Activated CD8-positive, alpha-beta T cell treated with anti-CD3 and anti-CD28 coated beads, Interleukin-2, amount 10 ng/mL, durations not matched to agents 7 days and 5 days (primary cell): ENCODE measurements at places on chromosomes 1 and 21. TPM values are rescaled to one million over a fixed set of nuclear protein-coding genes. Genes with fewer than 3 reads are reported as not detected.

GRCh38 chr1:206575165-206575893, 36.9 kb downstream of the EIF2D start:
- H3K36me3 ChIP-seq: peaks cover 84% of the 10 kb centered on the region
- peaks cover 99% of the 10 kb centered on the region for H3K4me1 ChIP-seq
- no peaks in the 10 kb centered on the region for H3K27me3 ChIP-seq
- peak; percentile 76 for DNase-seq

- peaks cover 32% of the 10 kb centered on the region for H3K4me1 ChIP-seq
- no peaks in the 10 kb centered on the region for H3K27me3 ChIP-seq
- no peak overlapping the region for H3K27ac ChIP-seq
- H3K4me3 ChIP-seq: no peak overlapping the region
- peaks cover 15% of the 10 kb centered on the region for H3K36me3 ChIP-seq
- DNase-seq: no peak
These were observed 18.8 kb upstream of the EPS8L3 start for GRCh38 chr1:109782514-109782913.

- DNase-seq: no peak
- no peaks in the 10 kb centered on the region for H3K27me3 ChIP-seq
- H3K4me1 ChIP-seq: peaks cover 12% of the 10 kb centered on the region
- H3K36me3 ChIP-seq: peaks cover 16% of the 10 kb centered on the region
- no peak overlapping the region for H3K27ac ChIP-seq
These were observed 16.9 kb upstream of the IFI16 start for GRCh38 chr1:158992787-158993312.

- peaks cover 97% of the 10 kb centered on the region for H3K4me1 ChIP-seq
- H3K27me3 ChIP-seq: no peaks in the 10 kb centered on the region
- peak overlapping the region; percentile 89 for H3K27ac ChIP-seq
These were observed 6.5 kb downstream of the SLAMF7 start for GRCh38 chr1:160745551-160745950.

GRCh38 chr1:116772648-116773045, 18.4 kb downstream of the CD2 start:
- H3K4me1 ChIP-seq: peaks cover 66% of the 10 kb centered on the region
- H3K4me3 ChIP-seq: no peak overlapping the region
- no peak for DNase-seq
- H3K27me3 ChIP-seq: no peaks in the 10 kb centered on the region

Gene COG2
- 31.2 TPM for total RNA-seq

- no peaks in the 10 kb centered on the region for H3K4me1 ChIP-seq
- no peak overlapping the region for H3K27ac ChIP-seq
- no peaks in the 10 kb centered on the region for H3K36me3 ChIP-seq
- no peaks in the 10 kb centered on the region for H3K27me3 ChIP-seq
- DNase-seq: no peak
- H3K4me3 ChIP-seq: no peak overlapping the region
These were observed 106.6 kb upstream of the ACTRT2 start for GRCh38 chr1:2914702-2915101.

- no peaks in the 10 kb centered on the region for H3K27me3 ChIP-seq
- no peaks in the 10 kb centered on the region for H3K36me3 ChIP-seq
- DNase-seq: no peak
- H3K4me3 ChIP-seq: no peak overlapping the region
- H3K27ac ChIP-seq: no peak overlapping the region
These were observed 448.5 kb downstream of the NUF2 start for GRCh38 chr1:163770265-163770664.

DNA sequence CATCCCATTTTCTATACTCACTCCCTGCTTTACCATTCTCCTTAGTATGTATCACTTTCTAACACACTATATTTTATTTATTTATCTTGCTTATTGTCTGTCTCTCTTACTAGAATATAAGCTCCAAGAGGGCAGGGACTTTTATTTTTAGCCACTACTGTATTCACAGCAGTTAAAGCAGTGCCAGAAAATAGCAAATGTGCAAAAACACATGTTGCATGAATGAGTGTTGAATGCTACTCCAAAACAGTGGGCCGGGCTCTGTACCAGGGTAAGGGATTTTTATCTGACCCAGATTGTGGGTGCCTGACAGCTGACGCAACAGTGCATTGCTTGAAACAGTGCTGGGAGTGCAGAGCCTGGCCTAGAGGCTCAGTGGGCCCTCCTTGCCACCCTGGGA, 24.7 kb downstream of the COL16A1 start:
- no peak for DNase-seq
- H3K27ac ChIP-seq: no peak overlapping the region
- no peaks in the 10 kb centered on the region for H3K4me1 ChIP-seq
- peaks cover 10% of the 10 kb centered on the region for H3K27me3 ChIP-seq

Gene RPTN
- not detected for total RNA-seq

DNA sequence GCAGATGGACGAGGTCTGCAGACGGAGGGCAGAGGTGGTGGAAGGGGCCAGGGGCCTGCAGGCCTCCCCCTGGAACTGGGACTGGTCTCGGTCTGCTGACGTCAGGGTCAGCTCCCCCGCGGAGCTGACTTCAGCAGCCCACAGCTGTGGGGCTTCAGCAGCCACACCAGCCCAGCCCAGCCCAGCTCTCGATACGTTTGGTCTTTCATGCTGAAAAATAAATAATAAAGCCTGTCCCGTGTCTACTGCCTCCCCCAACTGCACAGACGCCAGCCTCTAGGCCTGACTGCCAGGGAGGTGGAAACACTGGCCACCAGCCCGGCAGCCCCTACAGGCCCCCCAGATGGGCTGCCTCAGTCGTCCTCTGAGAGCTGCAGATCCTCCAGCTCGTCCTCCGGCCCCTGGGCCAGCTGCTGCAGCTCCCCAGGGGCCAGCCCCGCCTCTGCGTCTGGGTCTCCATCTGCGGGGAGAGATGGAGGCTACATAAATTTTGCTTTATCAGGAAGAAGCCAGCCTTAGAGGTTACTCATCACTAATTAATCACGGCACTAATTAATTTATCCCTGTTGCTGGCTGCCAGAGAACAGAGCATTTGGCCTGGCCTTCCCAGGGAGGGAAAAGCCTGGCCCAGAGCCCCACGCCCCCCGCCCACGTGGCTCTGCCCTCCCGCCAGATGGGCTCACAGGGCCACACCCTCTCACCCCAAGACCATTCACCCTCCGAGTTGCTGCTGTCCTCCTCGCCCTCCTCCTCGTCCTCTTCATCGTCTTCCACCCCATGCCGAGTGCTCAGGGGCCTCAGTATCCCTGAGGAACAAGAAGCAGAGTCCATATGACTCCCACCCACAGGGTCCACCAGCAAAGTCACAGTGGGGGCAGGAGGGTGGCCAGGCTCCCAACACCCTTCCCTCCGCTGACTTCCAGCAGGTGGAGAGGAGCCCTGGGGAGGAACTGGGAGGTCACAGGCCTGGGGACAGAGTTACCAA, 14.4 kb downstream of the NOC2L start:
- H3K27me3 ChIP-seq: peaks cover 12% of the 10 kb centered on the region
- peaks cover 8% of the 10 kb centered on the region for H3K4me1 ChIP-seq
- peaks cover 24% of the 10 kb centered on the region for H3K36me3 ChIP-seq
- H3K27ac ChIP-seq: no peak overlapping the region
- no peak overlapping the region for H3K4me3 ChIP-seq

Gene SPATA45
- not detected for total RNA-seq

DNA sequence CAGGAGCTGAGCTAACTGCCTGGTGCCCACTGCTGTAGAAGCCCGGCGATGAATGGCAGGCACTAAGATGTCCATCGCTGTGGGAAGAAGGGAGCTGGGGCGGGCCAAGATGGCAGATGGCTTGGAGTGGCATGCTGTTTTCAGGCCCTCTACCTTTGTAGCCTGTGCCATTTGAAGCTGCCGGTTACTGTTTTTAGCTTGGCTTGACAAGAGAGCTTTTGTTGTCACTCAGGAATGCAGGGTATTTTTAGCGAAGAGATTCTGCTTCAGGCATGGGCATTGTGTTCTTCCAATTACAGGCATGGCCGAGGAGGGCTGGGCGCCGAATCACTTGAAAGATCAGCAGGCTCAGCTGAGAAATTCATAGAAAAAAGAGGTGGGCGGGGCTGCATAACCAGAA, 348.7 kb downstream of the RPS6KC1 start:
- H3K27me3 ChIP-seq: no peaks in the 10 kb centered on the region
- no peak for DNase-seq
- no peak overlapping the region for H3K4me3 ChIP-seq
- H3K36me3 ChIP-seq: no peaks in the 10 kb centered on the region

- peaks cover 49% of the 10 kb centered on the region for H3K36me3 ChIP-seq
- H3K27me3 ChIP-seq: no peaks in the 10 kb centered on the region
- peak; percentile 71 for DNase-seq
- no peak overlapping the region for H3K27ac ChIP-seq
- no peak overlapping the region for H3K4me3 ChIP-seq
These were observed 430 bp downstream of the RBM15 start for GRCh38 chr1:110339407-110340206.

Gene NHLH2
- not detected for total RNA-seq

Gene RXFP4
- total RNA-seq: not detected

DNA sequence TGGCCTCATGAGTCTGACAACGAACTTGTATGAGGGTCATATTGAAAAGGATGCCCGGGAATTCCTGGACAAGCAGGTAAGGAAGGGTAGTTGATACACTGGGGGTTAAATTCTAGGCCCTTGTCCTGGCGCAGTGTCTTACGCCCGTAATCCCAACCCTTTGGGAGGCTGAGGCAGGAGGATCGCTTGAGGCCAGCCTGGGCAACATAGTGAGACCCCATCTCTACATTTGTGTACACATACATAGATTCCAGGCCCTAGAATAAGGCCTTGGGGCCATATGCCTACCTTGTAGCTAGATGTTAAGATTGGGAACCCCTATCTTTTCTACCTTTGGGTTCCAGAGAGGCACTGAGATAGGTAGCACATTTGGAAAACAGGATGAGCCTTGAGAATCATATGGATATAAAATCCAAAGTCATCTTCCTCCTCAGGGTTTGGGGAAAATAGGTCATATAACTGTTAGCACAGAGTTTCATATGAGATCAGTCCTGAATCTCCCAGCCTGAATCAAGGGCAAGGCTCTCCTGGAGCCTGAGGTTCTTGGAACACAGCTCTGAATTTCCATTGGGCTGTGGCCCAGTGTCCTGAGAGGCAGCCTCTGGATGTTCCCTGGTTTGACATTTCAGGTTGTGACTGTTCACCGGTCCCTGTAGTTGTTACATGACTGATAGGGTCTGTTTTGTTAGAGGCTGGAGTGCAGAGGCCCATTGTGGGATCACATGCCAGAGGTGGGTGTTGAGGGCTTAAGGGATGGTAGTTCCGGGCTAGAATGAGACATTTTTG, 104.4 kb downstream of the PIK3R3 start:
- H3K36me3 ChIP-seq: peaks cover 5% of the 10 kb centered on the region
- H3K4me3 ChIP-seq: no peak overlapping the region
- no peaks in the 10 kb centered on the region for H3K27me3 ChIP-seq
- no peaks in the 10 kb centered on the region for H3K4me1 ChIP-seq

Gene CRYBG2
- 7.6 TPM for total RNA-seq

GRCh38 chr1:234602334-234603220, 7.4 kb downstream of the IRF2BP2 start:
- peak overlapping the region; percentile 55 for H3K4me3 ChIP-seq
- DNase-seq: no peak
- peaks cover 44% of the 10 kb centered on the region for H3K36me3 ChIP-seq

Gene AADACL3
- not detected for total RNA-seq

DNA sequence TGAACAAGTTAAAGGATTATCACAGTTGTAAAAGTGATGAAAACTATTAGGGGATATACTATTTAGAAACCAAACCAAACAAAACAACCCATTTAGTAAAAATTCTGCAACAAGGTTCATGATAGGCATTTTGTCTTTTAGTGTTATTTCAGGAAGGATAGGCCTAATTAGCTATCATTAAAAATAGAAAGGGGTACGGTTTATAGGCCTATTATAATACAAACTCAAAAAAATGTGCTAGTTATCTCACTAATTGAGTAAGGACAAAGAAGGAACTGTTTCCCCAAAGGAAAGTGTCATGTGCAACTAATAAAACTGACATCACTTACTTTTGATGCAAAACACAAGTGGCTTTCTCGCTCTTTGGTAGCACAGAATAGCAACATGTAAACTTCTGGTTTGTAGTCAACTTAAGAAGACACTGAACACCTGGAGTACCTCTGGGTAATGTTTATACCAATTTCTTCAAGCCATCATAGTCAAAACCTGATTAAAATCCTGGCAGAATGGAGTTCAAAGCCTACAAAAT, 28.5 kb downstream of the SLC16A1 start:
- H3K36me3 ChIP-seq: peaks cover 23% of the 10 kb centered on the region
- H3K4me3 ChIP-seq: no peak overlapping the region
- no peaks in the 10 kb centered on the region for H3K27me3 ChIP-seq
- no peak for DNase-seq
- H3K4me1 ChIP-seq: peaks cover 3% of the 10 kb centered on the region

DNA sequence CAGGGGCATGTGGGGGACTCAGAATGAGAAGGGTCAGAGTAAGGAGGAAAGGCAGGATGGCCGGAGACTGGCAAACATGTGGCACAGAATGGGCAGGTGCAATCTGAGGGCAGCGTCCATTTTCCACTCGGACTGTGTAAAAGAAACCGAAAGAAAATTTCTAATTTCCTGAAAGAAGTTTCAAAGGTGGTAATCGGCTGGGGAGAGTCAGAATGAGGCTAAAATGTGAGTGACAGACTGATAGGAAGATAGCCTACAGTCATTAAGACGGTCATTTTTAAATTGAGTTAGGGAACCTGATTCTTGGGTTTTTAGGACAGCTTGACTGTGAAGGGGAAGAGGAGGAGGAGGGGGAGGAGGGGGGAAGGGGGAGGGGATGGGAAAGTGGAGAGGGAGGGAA, 23.6 kb downstream of the COA6 start:
- peak; percentile 4 for DNase-seq
- H3K27me3 ChIP-seq: no peaks in the 10 kb centered on the region
- peaks cover 33% of the 10 kb centered on the region for H3K4me1 ChIP-seq
- peaks cover 29% of the 10 kb centered on the region for H3K36me3 ChIP-seq
- peak overlapping the region; percentile 28 for H3K27ac ChIP-seq
- no peak overlapping the region for H3K4me3 ChIP-seq

GRCh38 chr1:239884796-239885195, 206.9 kb upstream of the FMN2 start:
- H3K4me3 ChIP-seq: no peak overlapping the region
- DNase-seq: no peak
- no peaks in the 10 kb centered on the region for H3K36me3 ChIP-seq
- no peaks in the 10 kb centered on the region for H3K4me1 ChIP-seq

Gene MOB3C
- 20.1 TPM for total RNA-seq

Gene TSPAN1
- total RNA-seq: not detected

- H3K27me3 ChIP-seq: no peaks in the 10 kb centered on the region
- H3K4me1 ChIP-seq: no peaks in the 10 kb centered on the region
- H3K4me3 ChIP-seq: no peak overlapping the region
- peaks cover 3% of the 10 kb centered on the region for H3K36me3 ChIP-seq
These were observed 25.0 kb downstream of the UBE4B start for GRCh38 chr1:10057796-10058195.

- H3K4me3 ChIP-seq: peak overlapping the region; percentile 91
- H3K4me1 ChIP-seq: peaks cover 16% of the 10 kb centered on the region
- peak; percentile 83 for DNase-seq
- H3K36me3 ChIP-seq: no peaks in the 10 kb centered on the region
- H3K27ac ChIP-seq: peak overlapping the region; percentile 98
These were observed 671 bp downstream of the OMA1 start for GRCh38 chr1:58545591-58546519.

DNA sequence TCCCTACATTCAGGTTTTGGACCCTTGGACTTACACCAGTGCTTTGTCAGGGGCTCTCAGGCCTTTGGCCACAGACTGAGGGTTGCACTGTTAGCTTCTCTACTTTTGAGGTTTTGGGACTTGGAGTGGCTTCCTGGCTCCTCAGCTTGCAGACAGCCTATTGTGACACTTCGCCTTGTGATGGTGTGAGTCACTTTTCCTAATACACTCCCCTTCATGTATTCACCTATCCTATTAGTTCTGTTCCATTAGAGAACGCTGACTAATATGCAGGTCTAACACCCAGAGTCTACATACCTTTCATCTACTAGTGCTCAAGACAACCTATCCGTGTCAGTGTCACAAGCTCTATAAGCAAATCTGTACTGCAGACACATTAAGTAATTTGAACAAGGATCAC, 605.3 kb downstream of the KCNT2 start:
- no peaks in the 10 kb centered on the region for H3K27me3 ChIP-seq
- no peak overlapping the region for H3K4me3 ChIP-seq
- H3K4me1 ChIP-seq: no peaks in the 10 kb centered on the region
- DNase-seq: no peak
- no peak overlapping the region for H3K27ac ChIP-seq
- H3K36me3 ChIP-seq: no peaks in the 10 kb centered on the region
